ENCODE measurements at places on chromosomes 2 and 18. TPM values are rescaled to one million over a fixed set of nuclear protein-coding genes. Genes with fewer than 3 reads are reported as not detected.

DNA sequence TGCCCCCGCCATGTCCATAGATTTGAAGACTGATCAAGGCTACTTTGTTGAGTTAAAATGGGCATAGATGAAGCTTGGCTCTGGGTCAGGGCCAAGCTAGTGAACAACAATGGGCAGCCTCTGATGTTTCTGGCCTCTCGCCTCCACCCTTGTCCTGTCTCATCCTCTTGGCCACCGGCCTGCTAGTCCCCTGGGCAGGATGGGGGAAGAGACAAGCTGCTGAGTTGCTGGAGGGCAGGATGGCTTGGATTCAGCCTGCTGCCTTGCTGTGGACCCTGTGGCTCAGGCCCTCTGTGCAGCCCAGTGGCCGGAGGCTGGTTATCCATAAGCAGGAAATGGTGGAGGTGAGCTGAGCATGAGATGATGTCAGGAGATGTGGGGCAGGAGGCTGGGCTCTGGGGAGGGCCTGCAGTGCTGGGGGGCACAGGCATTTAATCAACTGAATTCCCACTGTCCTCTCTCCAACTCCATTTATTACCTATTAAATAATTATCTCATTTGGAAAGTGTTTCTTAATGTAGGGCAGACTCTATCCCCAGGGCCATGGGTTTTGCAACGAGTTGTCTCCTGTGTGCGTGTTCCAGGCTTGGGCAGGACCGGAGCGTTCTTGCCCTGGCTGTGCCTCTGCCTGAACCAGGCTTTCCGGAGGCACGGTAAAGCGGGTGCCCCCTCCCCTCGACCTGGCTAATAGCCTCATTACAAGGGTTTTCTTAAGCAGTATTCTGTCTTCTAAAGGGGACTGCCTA is 122.9 kb downstream of the GLI2 start:
- DNase-seq: no peak

Gene VWA3B
- polyA plus RNA-seq: 1.6 TPM

DNA sequence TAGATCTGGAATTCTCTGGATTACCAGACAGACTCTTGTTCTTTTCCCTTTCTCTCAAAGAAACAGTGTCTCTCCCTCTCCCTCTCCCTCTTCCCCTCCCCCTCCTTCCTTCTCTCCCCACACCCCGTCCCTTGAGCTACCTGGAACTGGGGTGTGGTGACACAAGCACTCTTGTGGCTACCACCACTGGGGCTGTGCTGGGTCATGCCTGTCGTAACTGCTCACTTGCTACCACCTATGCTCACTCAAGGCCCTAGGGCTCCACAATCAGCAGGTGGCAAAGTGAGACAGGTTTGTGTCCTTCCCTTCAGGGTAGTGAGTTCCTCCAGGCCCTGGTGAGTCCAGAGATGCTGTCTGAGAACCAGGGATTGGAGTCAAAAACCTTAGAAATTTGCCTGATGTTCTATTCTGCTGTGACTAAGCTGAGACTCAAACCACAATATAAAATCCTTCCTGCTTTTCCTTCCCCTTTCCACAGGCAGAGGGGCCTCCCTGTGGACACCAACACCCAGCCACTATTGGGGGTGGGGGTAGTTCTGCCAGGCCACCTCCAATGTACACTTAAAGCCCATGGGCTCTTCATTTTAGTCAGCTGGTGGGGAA is 70.8 kb downstream of the OXER1 start:
- DNase-seq: no peak

DNA sequence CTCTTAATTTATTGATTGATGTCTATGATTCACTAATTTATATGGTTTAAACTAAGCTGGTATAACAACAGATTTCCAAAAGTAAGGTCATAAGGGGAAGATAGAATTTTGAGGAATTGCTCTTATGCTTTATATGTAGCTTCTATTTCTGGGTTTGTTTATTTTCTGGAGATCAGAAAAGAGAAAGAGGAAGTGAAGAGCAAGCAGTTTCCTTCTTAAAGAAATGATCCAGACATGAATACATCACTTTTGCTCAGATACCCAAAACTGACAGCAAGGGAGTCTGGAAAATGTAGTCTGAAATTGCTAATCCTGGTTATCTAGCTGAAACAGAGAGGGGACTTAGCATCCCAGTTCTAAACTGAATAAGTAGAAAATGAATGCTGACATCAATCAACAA is 912.5 kb upstream of the CRIM1 start:
- DNase-seq: no peak

DNA sequence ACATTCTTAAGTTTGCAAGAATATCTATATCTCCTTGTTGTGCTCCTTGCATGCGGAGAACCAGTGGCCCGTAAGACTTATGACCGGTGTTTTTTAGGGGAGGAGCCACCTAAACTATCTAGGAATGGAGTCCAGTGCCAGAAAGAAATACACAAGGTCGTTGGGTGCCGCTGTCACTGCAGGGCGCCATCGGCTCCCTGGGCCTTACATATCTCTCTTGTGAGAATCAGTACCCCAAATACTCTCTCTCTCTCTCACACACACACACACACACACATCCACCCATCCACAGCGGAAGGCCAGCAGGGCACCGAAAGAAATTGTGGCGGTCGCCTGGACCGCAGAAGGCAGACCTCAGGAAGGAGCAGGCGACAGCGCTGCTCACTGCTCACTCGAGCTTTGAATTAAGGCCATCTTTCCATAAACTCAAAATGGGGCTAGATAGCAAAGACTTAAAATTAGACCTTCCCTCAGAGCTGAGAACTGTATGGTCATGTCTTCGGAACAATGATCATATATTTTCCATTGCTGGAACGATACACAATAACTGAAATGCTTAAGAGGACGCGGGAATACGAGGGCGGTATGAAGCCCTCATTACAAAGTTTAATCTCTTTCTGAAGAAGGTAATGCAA is 10.4 kb downstream of the NR4A2 start:
- no peak for DNase-seq

GRCh38 chr18:75256376-75256775 is 45.8 kb downstream of the TSHZ1 start:
- DNase-seq: no peak

Gene CYS1
- 14.6 TPM for polyA plus RNA-seq

DNA sequence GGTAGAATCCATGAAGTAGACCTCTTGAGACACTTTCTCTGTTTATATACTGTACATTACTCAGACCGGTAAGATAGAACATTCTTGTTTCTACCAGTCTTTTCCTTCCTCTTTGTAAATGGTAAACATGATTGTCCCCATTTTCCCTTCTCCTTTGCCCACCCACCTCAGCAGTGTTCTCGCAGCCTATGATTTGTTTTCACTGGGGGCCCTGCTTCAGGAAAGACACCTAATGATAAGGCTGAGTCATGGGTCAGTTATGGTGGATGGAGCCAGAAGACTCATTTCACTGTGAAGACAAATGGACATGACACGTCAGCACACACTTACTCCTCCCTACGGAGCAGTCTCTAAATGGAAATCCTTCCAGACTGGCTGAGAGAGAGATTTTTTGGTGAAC is 23.7 kb downstream of the CENPO start:
- no peak for DNase-seq

GRCh38 chr2:191483117-191483516 is 194.8 kb upstream of the NABP1 start:
- no peak for DNase-seq

Gene NEDD4L
- 33.6 TPM for polyA plus RNA-seq

DNA sequence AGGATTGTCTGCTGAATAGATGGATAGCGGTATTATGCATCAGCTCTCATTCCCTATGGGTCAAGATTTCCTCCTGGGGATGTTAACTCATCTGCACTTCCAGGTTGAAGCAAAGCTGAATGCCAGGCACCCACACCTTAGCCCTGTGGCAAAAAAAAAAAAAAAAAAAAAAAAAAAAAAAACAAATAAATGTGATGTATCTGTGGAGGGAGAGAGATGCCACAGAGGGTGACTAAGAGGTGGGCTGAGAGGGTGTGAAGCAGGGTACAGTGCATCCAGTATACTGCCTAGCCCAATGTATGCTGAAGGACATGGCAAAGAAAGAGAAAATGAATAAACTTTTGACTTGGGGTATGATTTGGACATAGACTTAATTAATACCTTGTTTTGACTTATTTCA is 91.4 kb downstream of the COPS8 start:
- DNase-seq: no peak

- DNase-seq: no peak
Measured at GRCh38 chr2:74502720-74503505, 3.5 kb upstream of the LBX2 start.

GRCh38 chr2:162297925-162298552 is 20.4 kb downstream of the IFIH1 start:
- peak; percentile 73 for DNase-seq

- no peak for DNase-seq
Measured at GRCh38 chr18:28359176-28359575, 182.2 kb upstream of the CDH2 start.

DNA sequence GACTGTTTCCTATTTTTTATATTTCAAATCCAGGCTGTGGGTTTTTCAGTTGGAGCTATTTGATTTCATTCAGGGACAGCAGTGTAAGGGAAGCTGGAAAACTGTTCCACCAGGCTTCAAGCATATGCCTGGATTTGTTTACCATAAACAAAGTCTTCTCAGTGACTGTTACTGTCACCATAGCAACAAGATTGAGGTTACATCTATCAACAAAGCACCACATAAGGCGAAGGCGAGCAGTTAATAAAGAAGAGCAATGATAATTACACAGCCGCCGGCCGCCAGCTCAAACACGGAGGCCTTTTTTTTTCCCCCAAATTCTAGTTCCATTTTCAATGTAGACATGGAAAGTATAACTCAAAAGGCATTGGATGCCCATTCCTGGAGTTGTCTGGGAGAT is 553.7 kb upstream of the SYT4 start:
- DNase-seq: peak; percentile 48
